EH (cell line): ENCODE measurements at places on chromosomes 1 and 21.

DNA sequence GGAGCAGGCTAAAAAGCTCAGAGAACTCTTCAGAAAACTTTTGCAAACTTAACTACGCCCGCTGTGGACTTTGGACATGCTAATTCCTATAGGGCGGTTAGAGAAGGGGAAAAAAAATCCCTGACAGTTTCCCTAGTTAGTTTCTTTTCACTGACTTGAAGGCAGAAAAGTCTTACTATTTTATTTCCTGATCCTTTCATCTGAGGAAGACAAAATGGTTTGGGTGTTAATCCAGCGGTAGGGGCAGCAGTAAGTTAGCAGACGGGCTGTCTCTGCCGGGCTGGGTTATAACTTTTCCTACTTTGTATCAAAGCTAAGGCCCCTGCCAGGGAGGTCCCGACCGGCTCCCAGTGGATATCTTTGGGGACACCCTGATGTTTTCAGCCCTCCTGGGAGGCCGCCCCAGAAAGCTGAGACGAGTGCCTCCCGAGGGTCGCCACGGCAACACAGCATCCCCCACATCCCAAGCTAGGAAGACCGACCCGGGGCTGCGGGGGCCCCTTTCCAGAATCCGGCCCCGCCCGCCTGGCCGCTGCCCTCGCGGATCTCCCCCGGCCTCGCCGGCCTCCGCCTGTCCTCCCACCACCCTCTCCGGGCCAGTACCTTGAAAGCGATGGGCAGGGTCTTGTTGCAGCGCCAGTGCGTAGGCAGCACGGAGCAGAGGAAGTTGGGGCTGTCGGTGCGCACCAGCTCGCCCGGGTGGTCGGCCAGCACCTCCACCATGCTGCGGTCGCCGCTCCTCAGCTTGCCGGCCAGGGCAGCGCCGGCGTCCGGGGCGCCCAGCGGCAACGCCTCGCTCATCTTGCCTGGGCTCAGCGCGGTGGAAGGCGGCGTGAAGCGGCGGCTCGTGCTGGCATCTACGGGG is 162.6 kb downstream of the RUNX1 start:
- peak; percentile 42 for DNase-seq

GRCh38 chr1:178686407-178686806 is 38.6 kb upstream of the RALGPS2 start:
- DNase-seq, result peak; percentile 15

- DNase-seq, result no peak
Observed at GRCh38 chr1:118828038-118828437, 160.1 kb downstream of the TBX15 start.

DNA sequence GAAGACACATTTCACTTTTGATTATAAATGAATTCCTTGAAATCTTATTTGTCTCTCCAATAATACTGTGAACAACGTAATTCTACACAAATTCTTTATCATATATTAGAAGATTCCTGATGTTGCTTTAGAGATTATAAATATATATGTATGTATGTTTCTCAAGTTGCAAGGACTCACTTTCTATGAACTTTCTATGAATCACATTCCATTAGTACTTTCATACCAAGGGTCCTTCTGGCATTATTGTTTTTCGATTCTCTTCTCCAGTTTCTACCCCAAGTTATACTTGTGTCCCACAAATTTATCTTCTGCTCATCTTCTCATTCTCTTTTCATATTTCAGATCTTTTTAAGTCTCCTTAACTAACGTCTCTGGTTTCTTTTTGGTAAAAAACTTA is 55.9 kb downstream of the ZNHIT6 start:
- DNase-seq, result no peak

GRCh38 chr1:241331328-241332036 is 25.5 kb downstream of the RGS7 start:
- DNase-seq, result no peak

GRCh38 chr1:41678111-41678878 is 193.8 kb upstream of the EDN2 start:
- peak; percentile 84 for DNase-seq

GRCh38 chr21:37257511-37257966 is 9.6 kb downstream of the VPS26C start:
- DNase-seq, result peak; percentile 55

- DNase-seq, result peak; percentile 4
Observed at GRCh38 chr1:229843627-229844238, 217.7 kb downstream of the URB2 start.

GRCh38 chr1:31529999-31530684 is 46.2 kb upstream of the TINAGL1 start:
- peak; percentile 60 for DNase-seq

- no peak for DNase-seq
Observed at GRCh38 chr1:7298145-7298544, 473.0 kb upstream of the VAMP3 start.
